ENCODE measurements at places on chromosomes 1 and 21.

- DNase-seq = no peak
These were observed 74.3 kb downstream of the SDC3 start for GRCh38 chr1:30834253-30834652.

DNA sequence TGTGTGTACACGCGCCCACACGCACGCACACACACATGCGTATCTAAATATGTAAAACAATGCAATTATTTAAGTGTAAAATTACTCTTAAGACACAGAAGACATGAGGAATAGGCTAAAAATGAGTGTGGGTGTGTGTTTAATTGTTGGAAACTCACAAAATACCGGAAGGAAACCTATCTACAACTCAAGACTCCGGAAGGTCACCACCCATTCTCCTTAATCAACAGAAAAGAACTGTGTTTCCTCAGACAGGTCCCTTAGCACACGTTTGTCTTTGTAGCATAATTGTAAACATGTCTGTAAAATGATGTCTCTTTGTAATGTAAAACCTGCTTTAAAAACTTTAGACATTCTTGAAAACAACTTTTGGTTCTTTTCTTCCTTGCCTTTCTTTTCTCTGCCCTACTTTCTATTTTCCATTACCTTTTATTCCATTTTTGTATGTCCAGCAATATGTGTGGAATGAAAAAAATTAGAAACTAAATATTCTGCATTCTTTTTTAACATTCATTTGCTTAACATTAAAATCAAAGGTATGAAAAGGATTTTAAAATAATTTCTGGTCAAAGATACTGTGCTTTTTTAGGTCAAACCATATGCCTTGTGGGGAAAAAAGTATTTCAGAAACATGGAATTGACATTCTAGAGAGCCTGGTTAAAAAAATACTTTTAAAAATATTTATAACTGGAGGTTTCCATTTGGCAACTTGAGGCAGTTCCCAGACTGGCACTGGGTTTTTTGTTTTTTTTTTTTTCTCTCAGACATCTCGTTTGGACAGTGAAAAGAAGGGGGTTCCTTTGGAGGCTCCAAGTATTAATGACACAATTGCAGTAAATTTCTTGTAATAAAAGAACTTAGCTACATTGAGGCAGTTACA is 46.2 kb downstream of the ATP5PF start:
- no peak for DNase-seq

DNA sequence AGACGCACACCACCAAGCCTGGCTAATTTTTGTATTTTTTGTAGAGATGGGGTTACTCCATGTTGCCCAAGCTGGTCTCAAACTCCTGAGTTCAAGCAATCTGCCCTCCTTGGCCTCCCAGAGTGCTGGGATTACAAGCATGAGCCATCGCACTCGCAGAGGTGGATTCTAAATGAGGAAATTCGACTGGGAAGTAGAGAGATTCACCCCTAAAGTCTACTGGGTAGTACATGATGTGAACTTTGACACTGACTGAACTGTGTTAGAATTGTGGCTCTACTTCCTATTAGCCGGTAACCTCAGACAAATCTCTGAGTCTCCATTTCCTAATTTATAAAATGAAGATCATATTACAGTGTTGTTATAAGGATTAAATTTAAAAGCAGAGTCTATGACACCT is 276.0 kb upstream of the NR5A2 start:
- DNase-seq = no peak

DNA sequence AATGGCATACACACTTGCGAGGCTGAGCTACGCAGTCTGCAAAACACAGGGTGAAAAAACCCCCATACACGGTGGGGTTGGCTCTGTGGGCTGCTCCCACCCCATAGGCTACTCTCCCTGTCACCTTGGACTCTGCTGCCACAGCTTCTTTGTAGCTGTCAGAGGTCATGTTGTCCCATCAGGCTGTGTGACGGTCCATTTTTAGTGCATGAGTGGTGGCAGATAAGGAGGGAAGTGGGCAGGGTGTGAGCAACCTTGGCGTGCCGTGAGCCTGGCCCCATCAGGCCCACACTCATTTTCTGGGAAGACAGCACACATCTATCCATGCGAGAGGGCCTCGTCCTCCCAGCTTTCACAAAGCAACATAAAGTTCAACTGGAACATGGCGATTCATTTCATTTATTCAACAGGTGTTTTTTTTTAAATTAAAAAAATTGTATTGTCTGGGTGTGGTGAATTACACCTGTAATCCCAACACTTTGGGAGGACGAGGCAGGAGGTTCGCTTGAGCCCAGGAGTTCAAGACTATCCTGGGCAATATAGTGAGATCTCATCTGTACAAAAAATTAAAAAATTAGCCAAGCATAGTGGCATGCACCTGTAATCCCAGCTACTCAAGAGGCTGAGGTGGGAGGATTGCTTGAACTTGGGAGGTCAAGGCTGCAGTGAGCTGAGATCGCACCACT is 9.5 kb downstream of the GPR137B start:
- no peak for DNase-seq

DNA sequence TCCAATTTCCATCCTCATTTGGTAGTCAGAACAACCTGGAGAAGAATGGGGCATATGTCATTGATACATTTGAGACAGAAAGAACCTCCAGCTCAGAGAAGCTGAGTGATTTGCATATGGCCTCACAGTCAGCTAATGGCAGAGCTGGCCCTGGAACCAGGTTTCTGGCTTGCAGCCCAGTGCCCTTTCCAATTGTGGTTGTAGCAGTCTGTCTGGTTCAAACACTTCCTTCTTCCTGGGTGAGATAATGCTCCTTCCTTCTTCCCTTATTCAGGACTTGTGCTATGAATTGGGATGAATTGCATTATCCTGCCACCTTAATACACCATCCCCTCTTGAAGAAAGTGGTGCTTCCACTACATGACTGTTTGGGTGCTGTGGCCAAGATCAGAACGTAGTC is 24.2 kb downstream of the SLC5A9 start:
- no peak for DNase-seq

GRCh38 chr1:244344001-244344400 is 107.7 kb downstream of the ADSS2 start:
- no peak for DNase-seq

GRCh38 chr1:26005434-26006105 is 7.7 kb upstream of the PAFAH2 start:
- DNase-seq = no peak

GRCh38 chr1:219757890-219758289 is 145.0 kb upstream of the ZC3H11B start:
- DNase-seq = no peak

DNA sequence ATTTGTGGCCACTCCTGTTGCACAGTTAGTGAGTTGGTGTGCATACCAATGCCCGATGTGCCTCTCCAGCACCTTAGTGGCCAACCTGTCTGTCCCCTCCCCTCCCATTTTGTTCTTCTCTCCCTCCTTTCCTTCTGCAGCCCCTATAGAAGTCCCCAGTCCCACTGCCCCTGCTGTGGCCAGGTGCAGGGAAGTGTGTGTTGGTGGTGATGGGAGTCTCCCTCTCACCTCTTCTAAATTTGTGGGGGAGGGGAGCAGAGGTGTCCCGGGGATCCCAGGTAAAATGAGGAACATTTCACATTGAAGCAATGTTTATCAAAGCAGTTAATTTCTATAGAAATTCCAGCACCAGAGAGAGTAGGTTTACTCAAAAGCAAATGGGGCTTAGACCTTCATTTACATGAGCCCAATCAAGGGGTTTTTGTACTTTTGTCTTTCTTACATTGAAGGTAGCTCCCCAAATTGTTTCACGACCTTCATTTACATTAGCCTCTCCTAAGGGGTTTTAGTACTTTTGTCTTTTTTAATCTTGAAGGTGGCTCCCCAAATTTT is 3.0 kb upstream of the C1orf21 start:
- no peak for DNase-seq
